Activated naive CD4-positive, alpha-beta T cell treated with Interleukin-2 at 50 U/mL for 16 hours (primary cell): ENCODE measurements at places on chromosomes 5 and 9.

- no peak for DNase-seq
Measured at GRCh38 chr9:114250235-114250568, 72.7 kb upstream of the ORM1 start.

DNA sequence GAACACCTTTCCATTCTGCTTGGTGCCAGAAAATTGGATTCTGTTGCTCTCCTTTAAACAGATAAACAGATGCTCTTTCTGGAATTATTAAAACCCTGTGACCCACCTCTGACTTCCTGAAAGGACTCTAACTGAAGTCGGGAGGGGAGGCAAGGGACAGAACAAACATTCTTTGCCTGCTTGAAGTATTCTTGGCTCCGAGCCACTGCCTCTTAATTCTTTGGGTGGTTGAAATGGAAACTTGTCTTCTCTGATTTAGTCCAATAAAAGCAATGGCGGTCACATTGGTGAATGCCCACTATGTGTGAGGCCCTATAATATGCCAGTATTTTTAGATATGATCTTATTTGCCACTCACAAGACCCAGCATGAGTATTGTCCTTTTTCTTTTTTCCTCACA lies 236.8 kb downstream of the SLIT3 start:
- no peak for DNase-seq

DNA sequence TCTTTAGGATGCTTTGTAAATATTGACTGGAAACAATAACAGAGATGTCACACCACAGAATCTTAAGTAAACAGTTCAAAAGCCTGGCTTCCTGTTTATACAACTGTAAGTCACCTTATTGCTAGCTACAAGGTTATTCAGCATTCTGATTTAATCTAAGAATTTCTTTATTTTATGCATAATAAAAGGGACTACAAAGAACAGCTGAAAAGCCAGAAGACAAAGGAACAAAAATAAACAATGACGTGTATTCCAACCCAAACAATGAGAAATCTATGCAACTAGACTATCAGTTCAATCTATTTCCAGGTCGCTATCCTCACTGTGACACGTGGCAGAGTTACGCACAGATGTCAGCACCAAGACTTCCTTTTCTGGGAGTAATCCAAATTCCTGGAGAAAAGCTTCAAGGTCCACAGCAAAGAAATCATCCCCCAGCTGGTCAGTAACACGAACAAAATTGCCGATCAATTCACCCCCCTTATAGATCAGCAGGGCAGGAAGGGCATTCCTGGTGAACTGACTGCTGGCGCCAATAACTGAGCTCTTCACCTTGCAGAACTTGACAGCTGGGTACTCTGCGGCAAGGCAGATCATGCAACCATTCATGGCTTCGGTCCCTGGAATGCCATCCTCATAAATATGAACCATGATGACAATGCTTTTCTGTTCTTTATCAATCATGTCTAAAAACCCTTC lies 8.4 kb downstream of the PDCL start:
- DNase-seq, result no peak

DNA sequence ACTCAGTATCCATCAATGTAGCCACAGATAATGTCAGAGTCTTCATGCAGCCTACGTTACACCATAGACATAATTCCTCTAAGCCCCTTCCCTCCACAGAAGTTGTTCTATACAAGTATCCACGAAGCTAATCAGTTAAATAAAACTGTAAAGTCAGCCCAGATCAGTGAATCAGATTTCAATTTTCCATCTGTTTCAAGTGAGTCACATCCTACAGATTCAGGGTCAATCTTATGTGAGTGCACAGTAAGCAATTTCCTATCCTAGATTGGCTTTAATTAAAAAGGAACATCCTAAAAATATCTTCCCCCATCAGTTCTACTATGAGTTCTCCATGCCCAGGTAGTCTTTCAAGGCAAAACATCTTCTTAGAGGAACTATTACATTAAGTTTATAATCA lies 402.5 kb downstream of the EFNA5 start:
- no peak for DNase-seq

DNA sequence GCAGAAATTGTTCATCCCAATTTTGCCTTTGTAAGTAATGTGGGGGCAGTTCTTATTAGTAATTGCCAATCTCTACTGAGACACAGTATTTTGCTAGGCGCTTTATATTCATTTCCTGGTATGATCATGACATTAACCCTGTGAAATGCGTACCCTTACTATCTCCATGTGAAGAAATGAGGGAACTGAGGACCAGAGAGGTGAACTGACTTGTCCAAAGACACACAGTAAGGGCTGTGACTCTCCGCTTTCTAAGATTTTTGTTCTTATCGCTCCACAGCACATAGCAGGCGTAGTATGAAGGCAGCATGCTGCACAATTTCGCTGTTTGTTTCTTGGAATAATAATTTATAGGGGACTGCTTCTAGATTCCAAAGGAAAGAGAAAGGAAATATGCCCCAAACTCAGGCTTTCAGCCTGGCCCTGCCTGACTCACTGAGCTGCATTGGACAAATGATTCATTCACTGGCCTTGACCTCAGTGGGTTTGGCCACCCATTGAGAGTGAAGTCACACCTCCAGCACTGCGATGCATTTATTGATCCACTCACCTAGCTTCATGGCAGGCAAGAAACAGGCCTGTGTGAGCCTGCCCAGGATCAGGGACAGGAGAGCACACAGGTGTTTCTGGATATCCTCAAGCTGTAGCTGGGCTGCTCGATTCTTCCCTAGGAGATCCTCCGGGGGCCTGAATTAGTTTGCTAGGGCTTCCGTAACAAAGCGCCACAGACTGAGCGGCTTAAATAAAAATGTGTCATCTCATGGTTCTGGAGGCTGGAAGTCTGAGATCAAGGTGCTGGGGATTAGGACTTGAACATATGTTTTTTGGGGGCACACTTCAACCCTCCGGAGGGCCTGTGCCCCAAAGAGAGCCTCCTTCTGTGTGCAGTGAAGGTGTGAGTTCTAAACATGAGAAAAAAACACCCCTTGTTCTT lies 7.2 kb upstream of the DUSP1 start:
- DNase-seq, result no peak

- no peak for DNase-seq
Measured at GRCh38 chr9:77502568-77502967, 145.6 kb downstream of the GNA14 start.

DNA sequence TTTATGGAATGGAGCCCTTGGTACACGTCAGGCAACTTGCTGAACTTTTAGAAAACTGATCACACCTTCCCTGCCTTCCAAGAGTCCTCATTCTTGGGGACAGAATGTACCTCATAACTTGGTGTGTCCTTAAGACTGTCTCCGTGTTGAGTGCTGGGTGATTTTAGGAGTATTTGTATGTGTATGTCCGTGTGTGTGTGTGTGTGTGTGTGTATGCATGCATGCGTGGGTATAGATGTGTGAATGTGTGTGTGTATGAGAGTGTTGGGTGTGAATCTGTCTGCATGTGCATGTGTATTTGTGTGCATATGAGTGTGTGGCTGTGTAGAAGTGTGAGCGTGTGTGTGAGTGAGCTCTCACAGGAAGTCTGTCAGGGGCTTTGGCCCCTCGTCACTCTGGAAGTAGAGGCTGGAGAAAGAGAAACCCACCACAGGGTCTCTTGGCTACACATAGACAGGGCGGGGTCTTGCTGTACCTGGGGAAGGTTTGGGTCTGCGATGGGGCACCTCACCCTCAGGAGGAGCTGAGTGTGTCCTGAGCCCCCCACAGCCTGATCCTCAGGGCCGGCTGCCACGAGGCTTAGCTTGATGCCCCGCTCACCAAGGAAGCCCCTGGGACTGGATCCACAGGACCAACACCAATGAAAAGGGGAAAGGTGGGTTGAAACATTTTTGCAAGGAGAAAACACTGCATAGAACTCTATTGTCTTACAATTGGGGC lies 33.1 kb upstream of the ANKRD33B start:
- no peak for DNase-seq

- no peak for DNase-seq
Measured at GRCh38 chr5:136015966-136016650, 12.7 kb upstream of the TGFBI start.

DNA sequence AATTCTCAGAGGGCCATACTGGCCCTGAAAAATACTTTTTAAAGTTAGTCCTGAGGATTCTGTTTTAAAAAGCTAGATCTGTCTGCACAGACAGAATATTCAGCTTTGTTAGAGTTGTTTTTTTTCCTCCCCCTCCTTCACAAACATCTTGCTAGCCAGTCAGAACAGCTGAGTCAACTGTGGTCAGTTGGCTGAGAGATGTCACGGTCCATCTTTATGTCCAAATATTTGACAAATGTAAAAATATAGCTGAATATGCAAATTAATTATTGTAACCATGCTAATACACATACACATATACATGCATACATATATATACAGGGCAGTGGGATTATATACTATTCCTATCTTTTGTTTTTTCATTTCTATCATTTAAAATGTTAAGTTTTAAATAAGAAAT lies 33.9 kb downstream of the UNC13B start:
- DNase-seq, result no peak

DNA sequence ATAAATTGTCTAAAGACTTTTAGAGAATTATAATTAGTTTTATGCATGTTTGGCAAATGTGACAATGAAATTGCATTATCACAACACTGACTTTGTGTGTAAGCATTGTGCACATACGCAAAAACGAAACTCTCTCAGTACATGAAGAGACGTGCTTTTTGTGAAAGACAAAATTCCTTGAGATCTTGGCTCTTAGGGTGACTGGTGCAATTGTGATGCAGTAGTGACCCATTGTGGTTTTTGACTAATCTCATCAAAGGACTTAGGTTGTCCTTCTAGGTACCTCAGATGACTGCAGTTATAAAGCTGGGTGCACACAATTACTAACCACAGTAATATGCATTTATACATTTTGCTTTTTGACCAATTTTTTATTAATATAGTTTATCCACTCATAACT lies 25.3 kb upstream of the TYRP1 start:
- DNase-seq, result no peak

- DNase-seq, result no peak
Measured at GRCh38 chr9:115845648-115846312, 307.8 kb upstream of the PAPPA start.

DNA sequence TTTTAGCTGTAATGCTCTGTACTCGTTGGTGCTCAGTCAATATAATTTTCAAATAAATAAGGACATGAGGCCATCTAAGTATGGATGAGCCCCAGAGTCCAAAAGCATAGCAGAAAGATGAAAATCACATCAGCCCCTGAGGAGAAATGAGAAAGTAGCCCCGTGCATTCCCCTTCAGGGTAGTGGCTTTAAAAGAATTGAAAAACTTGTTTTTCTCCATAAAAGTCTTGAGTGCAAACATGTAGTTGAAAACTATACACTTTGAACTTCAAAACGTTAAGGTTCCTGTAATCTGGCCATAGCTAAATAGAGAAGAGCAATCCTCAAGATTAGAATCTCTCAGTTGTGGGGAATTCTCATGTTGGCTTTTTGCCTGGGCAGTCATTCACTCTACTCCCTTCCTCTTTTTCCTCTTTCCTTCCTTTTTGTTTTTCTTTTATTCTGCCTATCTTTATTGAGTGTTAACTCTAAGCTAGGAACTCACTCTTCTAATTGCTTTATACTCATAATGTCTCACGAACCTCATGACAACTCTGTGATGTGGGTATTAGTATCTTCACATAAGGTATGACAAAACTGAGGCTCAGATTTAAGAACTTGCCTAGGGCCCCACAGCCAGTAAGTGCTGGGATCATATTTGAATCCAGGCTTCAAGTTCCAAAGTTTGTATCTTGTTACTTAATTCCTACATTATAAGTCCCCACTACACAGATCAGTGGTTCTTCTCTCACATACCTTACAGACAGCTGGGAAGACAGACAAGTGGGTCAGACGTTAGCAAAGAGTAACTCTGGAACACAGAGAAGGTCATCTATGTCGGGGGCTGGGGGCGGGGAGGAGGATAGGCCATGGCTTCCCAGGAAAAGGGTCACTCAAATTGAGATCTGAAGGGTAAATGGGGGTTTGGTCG lies 46.4 kb upstream of the ABCA1 start:
- DNase-seq, result no peak

DNA sequence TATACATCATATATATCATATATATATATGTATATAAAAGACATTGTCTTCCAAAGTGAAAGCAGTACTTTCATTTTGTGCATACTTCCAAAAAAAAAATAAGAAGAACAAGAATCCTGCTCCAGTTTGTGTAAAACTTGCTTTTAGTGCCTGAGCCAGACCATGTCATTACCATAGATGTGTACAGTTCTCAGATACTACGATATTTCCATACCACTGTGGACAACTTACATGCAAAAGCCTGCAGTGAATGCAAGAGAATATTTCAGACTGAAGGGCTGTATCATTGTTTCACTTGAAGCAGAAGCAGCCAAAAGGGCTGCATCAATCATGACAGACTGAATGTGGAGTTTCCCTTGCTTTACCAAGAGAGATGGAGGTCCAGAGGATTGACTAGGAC lies 72.6 kb upstream of the CYLC2 start:
- DNase-seq, result no peak

GRCh38 chr9:135038331-135038730 lies 49.1 kb upstream of the OLFM1 start:
- no peak for DNase-seq

- DNase-seq, result no peak
Measured at GRCh38 chr9:127938298-127938690, 640 bp upstream of the DPM2 start.

GRCh38 chr9:137580209-137580953 lies 1.7 kb upstream of the DPH7 start:
- no peak for DNase-seq

DNA sequence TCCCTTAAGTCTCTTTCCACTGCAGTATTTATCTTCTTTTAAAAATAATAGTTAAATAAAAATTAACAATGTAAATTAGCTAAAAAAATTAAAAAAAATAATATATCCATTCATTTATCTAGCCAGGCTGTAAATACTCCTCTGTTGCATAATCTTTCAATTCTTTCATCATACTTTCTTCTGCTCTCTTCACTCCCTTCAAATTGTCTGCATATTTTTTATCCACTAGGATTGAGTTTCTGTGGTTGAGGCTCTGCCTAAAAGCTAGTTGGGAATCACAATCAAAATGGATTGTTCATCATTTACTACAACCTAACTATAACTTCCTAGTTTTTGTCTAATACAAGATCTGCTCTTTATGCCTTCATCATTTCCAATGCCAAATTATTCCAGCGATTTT lies 182.2 kb downstream of the PDE4D start:
- no peak for DNase-seq

DNA sequence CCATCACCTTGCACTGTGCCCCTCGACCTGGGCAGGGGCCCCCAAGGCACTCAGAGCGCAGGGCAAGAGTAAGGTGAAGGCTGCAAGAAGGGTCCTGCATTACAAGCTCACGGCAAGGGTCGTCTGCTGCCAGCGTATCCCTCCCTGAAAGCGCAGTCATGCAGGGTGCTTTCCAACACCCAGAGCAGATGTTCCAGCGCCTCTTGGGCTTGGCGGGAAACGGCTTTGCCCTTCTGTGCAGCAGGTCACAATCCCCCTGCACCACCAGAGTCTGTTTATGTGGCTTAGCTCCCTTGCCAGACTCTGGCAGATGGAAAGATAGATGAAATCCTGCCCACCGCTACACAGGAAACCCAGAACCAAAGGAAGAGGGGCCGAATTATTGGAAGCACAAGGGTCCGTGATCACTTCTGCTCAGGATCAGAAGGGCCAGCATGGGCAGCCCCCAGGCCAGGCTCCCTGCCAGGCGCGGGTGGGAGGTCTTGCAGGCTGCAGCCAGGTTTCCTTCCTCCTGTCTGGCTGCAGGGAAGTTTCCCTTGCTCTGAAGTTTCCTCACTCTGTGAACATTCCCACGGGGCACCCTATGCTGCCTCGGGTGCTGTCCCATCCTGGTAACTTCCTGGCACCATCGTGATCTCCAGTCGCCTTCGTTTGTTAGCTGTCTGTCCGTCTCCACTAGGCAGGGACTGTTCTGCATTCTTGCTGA lies 132.2 kb downstream of the ZNF354C start:
- DNase-seq, result no peak

GRCh38 chr5:107043665-107044064 lies 627.1 kb downstream of the EFNA5 start:
- no peak for DNase-seq
